Amniotic stem cell (primary cell): ENCODE measurements at places on chromosomes 12 and 14.

DNA sequence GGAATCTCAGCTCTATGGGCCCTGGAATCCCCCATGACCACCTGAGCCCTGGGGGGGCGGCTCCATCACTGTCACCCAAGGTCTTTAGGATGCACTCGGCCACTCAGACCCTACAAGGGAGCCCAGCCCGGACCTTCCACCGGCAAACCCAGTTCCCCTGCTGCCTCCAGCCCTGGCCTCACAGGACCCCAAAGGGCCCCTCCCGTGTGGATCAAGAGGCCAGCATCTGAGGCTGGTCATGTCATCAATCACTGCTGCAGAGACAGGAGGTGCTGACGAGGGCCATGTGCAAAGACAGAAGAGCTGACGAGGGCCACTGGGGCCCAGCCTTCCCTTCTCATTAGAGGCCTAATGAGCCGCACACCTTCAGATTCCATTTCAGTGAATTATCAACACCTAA, 39.0 kb upstream of the SFSWAP start:
- DNase-seq: no peak

- DNase-seq: no peak
Observed at GRCh38 chr12:26359576-26359975, 164.2 kb downstream of the SSPN start.

GRCh38 chr14:24425704-24426103, 3.8 kb downstream of the CBLN3 start:
- DNase-seq: peak; percentile 43

GRCh38 chr14:83300476-83301064, 1766.9 kb upstream of the SEL1L start:
- DNase-seq: no peak

DNA sequence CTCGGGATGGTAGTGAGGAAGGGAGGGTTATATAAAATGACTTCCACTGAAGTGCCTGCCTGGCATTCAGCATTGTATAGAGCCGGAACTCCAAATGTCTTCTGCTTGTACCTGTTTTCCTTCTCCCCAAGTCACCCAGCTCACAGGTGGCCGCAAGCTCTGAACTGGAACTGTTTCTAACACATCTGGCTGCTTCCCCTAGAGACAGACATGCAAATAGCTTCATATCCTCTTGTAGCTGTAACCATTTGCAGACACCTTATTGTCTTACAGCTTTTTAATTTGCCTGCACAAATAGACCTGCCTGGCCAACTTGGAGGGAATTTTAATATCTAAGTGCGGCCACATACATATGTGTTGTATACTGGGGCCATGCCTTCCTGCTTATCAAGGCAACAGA, 126.0 kb downstream of the CHST11 start:
- no peak for DNase-seq

GRCh38 chr12:81332054-81332453, 254.2 kb downstream of the ACSS3 start:
- DNase-seq: no peak

GRCh38 chr12:78004249-78005093, 173.8 kb downstream of the NAV3 start:
- no peak for DNase-seq

- DNase-seq: no peak
Observed at GRCh38 chr14:89359477-89360222, 57.4 kb downstream of the FOXN3 start.

DNA sequence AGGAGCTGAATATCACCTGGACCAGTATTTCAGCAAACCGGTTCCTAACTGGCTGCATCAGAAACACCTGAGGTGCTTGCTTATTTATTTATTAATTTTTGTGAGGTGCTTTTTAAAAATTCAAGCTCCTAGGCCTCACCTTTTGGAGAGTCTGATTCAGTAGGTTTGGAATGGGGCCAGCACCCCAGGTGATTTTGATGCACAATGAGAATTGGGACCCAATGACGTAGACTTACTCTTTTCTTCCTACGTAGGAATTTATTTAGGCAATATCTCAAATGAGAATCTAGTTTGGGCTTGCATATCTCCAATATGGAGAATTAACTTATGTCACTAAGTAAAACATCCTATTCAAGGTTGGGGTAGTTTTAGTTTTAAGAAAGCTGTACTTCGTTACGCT, 7.3 kb downstream of the YEATS4 start:
- no peak for DNase-seq

GRCh38 chr14:50794068-50794645, 36.8 kb downstream of the NIN start:
- no peak for DNase-seq

GRCh38 chr12:95884998-95885397, 26.2 kb downstream of the SNRPF start:
- no peak for DNase-seq

GRCh38 chr14:74570696-74571095, 41.3 kb downstream of the LTBP2 start:
- DNase-seq: no peak

- DNase-seq: no peak
Observed at GRCh38 chr14:99596071-99596627, 7.9 kb downstream of the CCDC85C start.

DNA sequence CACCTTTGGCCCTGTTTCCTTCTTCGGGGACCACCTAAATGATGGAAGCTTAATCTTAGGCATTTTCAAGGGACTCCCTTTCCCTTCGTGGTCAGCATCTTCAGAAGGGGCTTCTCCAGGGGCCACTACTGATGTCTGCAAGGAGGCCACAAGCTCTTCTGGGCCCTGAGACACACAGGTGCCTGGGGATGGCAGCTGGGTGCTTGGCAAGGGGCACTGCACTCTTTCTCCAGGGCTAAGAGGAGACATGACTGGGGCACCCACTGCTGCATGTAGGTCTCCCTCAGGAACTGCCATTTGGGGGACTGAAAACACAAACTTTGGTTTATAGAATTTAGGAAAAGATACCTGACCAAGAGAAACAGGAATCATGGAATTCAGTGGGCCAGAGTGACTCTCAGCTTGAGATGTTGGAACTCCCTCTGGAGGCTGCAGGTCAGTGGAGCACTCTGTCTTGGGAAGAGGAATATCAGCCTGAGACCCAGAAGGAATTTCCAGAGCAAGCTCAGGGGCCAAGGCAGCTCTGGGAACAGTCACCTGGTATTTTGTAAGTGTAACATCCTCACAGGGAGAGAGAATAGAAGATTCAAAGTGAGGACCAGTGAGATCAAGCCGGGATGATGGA, 16.0 kb downstream of the PLD4 start:
- DNase-seq: no peak

- DNase-seq: no peak
Observed at GRCh38 chr12:90086281-90086680, 377.6 kb upstream of the ATP2B1 start.

DNA sequence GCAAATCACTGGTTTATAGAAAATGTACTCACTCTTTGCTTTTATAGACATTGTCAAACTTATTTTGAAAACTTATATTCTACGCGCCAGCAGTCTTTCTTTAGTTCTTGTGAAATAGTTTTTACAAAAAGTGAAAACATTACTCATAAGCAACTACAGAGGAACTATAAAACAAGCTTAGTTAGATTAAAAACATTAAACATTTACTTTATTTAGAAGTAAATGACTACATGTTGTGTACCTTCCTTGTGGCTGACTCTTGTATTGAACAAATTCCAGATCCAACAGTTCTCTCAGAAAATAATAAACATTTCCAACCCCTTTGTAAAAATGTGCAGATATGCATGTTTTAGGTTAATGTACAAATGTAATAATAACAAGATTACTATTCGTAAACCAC, 198.5 kb downstream of the SOX5 start:
- no peak for DNase-seq

DNA sequence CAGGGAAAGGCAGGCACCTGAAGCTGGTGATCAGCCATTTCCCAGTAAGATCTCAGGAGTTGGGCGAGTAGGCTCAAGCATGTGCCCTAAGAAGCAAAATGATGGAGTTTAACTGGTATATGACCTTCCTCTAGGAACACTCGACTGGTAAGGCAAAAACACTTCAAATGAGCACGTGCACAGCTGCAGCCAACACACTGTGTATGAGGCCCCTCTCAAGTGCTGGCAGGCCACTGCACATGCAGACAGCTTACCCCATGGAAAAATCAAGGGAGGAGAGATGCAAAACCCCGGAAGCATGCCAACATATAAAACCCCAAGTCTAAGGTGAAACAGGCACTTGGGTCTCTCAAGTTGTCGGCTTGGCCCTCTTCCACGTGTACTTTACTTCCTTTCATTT, 39.2 kb downstream of the TTLL5 start:
- no peak for DNase-seq

DNA sequence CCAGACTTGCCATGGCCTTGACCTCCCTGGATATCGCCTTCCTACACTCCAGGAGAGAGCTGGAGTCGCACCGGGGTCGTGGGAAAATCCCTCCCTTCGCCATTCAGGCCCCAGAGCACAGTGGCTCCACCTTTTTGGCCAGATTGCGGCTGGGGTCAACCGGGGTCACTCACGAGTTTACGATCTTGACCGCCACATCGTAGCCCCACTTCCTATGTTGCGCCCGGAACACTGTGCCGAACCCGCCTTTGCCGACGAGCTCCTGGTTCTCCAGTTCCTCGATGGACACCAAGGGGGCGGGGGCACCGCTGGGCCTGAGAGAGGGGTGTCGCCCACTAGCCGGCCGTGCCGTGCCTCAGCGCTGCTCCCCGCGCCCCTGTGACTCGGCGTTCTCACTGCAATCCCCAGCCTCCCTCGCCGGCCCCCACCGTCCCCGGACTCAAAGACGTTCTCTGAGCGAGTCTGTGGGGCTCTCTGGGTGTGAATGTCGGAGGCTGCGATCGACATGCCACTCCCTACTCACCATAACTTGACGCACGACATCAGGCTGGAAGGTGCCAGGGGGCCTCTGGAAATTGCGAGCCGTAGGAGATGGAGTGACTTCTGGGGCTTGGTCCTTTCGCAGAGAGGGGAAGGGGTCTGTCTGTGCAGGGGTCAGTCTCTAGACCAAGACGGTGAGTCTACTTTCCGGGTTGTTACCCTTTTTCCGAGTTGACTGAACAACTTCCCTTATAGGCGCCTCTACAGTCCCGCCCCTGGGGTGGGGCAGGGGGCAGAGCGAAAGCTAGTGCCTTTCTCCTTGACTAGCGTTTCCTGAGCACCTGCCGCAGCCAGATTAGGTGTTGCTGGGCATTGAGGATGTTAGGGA, at the start of gene RIPK3:
TSS of gene RIPK3 (minus strand) at position 708 of the 868 bp plus-strand sequence. CDS start at position 543, 165 bp downstream.
- no peak for DNase-seq

DNA sequence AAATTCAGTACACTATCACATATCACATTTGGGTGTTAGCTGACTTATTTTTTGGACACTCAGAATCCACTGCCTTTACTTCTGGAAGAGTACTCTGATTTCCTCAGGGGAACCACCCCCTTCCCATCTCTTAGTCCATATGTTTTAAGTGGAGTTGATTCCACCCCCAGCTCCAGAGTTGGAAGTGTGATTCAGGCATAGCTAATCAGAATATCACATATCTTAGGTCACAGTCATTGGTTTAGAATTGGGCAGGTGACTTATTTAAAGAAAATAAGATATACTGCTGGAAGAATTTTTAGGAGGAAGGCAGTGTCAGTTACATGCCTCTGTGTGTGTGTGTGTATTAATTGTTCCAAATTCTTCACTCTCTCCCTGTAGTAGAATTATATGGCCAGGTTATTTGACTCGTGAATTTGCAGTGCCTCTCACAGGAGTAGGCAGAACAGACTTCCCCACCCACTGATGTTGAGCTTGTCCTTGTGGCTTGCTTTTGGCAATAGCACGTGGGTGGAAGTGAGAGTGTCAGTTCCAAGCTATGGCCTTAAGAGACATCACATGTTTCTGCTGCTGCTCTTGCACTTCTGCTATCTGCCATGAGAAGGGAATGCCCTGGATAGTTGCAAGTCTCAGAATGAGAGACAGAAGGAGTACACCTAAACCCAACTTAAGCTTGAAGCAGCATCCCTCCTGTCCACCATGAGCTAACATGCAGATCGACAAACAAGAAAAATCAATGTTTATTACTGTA, 6.4 kb upstream of the GAS2L3 start:
- DNase-seq: no peak

GRCh38 chr14:100654025-100654813, 67.0 kb upstream of the BEGAIN start:
- DNase-seq: no peak

DNA sequence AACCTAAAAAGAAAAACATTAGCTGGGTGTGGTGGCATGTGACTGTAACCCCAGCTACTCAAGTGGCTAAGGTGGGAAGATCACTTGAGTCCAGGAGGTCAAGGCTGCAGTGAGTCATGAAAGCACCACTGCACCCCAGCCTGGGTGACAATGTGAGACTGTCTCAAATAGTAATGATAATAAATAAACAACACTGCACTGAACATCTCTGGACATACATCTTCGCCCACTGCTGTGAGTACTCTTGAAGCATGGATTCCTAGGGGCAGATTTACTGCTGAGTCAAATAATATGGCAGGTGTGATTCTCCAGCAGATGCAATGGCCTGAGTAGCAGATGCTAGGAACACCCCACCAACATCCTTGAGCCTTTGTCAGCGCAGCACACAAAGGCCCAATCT, 23.6 kb downstream of the ABCB9 start:
- DNase-seq: no peak

DNA sequence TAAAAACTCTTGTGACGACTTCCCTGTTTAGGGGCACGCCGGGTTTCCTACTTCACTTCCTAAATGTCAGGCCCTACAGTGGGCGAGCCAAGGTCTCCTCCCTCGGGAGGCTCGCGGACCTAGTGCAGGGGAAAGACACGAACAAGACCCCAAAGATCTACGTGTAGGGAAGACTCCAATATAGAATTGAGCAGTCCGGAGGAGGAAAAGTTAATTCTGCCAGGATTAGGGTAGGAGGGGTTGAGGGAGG, 564 bp downstream of the ATXN3 start:
- DNase-seq: peak; percentile 23

DNA sequence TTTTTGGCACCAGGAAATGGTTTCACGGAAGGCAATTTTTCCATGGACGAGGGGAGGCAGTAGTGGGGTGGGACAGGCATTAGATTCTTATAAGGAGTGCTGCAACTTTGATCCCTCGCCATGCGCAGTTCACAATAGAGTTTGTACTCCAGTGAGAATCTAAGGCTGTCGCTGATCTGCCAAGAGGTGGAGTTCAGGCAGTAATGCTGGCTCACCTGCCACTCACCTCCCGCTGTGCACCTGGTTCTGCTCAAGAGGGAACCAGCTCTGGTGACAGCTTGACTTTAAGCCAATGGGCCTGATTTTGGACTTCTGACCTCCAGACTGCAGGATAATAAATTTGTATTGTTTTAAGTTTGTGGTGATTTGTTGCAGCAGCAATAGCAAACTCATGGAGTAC, 80.8 kb upstream of the TTC7B start:
- DNase-seq: no peak

- no peak for DNase-seq
Observed at GRCh38 chr14:96380735-96381134, 11.2 kb upstream of the AK7 start.

GRCh38 chr12:53751336-53752191, at the start of gene CISTR:
Gene CISTR (minus strand): TSS chr12:53751979.
- DNase-seq: no peak

- no peak for DNase-seq
Observed at GRCh38 chr14:58739674-58740073, 101.9 kb downstream of the DACT1 start.

DNA sequence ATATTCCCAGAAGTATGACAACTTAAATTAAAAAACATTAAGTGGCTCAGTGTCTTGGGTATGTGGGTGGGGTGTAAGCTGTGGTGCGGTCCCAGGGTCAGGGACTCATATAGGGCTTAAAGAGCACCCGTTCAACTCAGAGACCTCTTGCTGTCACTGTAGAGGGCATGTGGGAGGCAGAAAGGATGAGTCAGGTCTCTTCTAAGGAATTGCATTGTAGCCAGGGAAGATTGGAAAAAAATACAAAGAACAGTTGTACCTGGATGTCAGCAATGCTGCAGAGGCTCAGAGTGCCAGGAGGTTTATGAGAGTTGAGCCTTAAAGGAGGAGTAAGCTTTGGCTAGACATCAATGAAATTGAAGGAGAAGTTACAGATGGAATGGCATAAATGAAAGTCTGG, 104.1 kb downstream of the MYRFL start:
- DNase-seq: no peak
